PC-9 (cell line): ENCODE measurements at places on chromosomes 1 and 21. TPM values are rescaled to one million over a fixed set of nuclear protein-coding genes. Genes with fewer than 3 reads are reported as not detected.
A peak's percentile ranks its signal among the peaks of the same experiment; 100 is the strongest.

The DDR2 gene
- total RNA-seq: 0.05 and 0.35 TPM in 2 replicates

The FMO4 gene
- total RNA-seq: 0.28 and 0.61 TPM in 2 replicates

The RPTN gene
- not detected in 2 replicates for total RNA-seq

The HORMAD1 gene
- total RNA-seq: not detected in 2 replicates

The PPM1J gene
- total RNA-seq: 6.0 and 7.7 TPM in 2 replicates

The PPIAL4G gene
- total RNA-seq: not detected in 2 replicates

- no peak for DNase-seq
Observed at GRCh38 chr1:147722124-147722523, 38.3 kb downstream of the GJA5 start.

- peak; percentile 41 for DNase-seq
Observed at GRCh38 chr1:30008998-30009657, 714.3 kb downstream of the MATN1 start.

DNA sequence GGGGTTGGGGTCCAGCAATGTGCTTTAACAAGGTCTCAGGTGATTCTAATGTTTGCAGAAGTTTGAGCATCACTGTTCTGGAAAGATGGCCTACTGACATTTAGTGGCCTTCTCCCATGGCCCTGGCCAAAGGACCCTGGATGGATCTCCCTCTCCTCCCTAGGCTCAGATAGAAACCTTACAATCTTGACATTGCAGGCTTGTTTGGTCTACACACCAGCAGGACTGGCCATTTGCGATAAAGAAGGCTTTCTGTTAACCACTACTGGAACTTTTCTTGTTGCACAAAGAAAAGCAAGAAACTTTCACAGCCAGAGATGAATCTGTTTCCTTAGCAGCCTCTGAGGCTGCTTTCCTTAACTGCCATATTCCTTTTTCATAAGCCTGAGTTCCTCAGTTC, 6.2 kb downstream of the DNALI1 start:
- DNase-seq: no peak

GRCh38 chr1:200005165-200005564, 22.3 kb upstream of the NR5A2 start:
- no peak for DNase-seq

DNA sequence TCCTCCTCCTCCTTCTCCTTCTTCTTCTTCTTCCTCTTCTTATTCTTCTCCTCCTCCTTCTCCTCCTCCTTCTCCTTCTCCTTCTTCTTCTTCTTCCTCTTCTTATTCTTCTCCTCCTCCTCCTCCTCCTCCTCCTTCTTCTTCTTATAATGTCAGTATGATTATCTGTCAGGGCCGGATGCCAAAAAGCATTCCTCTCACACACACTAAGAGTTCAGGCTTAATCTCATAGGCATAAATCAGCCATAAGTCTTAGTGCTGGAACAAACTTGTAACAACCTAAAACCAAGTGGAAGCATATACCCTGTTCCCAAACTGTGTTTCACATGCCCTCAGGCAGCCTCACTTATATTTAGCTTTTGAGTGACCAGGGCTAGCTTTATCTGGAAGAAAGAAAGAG, 240.3 kb downstream of the LMX1A start:
- no peak for DNase-seq

- DNase-seq: no peak
Observed at GRCh38 chr1:198040880-198041279, 115.9 kb upstream of the NEK7 start.

DNA sequence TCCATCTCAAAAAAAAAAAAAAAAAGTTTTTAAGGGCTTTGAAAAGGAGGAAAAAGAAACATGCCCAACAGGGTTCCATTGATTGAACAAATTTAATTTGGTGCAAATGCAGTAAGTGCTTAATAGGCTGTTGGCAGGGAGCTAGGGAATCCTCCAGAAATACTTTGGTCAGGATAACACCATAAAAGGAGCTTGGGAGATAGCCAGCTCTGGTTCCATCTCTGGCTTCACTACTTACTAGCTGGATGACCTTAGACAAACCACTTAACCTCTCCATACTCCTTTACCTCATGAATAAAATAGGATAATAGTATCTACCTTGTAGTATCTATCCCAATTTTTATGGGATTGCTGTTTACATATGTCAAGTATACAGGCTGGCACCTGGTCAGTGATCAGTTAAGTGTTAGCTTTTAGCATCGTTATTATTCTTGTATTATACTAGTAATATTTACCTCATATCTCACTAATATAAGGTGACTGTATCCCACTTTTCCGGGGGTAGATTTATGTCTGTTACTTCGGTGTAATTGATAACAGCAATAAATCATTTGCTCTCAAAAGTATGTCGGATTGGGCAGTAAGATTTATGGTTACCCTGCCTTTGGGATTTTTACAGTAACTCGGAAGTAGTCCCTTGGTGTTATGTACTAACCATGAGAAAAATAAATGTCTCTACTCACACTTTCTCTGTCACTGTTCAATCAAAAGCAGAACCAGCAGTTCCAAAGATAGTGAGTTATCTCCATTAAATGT, 36.4 kb downstream of the BTG3 start:
- no peak for DNase-seq

- DNase-seq: no peak
Observed at GRCh38 chr1:240833075-240833474, 221.1 kb upstream of the GREM2 start.

DNA sequence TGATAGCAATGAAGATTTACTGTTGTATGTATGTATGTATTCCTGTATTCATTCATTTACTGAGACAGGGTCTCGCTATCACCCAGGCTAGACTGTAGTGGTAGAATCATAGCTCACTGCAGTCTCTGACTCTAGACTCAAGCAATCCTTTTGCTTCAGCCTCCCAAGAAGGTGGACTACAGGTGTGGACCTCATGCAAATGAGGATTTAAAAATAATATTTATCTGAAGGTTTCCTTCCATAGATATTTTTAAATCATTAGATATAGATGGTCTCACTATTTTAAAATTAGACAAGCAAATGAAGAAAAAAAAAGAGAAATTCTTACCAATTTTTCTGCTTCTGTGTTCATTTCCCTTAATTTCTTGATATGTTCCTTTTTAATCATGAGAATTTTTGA, 27.0 kb downstream of the MIXL1 start:
- DNase-seq: no peak

- no peak for DNase-seq
Observed at GRCh38 chr1:100452641-100453040, 85.3 kb upstream of the GPR88 start.

DNA sequence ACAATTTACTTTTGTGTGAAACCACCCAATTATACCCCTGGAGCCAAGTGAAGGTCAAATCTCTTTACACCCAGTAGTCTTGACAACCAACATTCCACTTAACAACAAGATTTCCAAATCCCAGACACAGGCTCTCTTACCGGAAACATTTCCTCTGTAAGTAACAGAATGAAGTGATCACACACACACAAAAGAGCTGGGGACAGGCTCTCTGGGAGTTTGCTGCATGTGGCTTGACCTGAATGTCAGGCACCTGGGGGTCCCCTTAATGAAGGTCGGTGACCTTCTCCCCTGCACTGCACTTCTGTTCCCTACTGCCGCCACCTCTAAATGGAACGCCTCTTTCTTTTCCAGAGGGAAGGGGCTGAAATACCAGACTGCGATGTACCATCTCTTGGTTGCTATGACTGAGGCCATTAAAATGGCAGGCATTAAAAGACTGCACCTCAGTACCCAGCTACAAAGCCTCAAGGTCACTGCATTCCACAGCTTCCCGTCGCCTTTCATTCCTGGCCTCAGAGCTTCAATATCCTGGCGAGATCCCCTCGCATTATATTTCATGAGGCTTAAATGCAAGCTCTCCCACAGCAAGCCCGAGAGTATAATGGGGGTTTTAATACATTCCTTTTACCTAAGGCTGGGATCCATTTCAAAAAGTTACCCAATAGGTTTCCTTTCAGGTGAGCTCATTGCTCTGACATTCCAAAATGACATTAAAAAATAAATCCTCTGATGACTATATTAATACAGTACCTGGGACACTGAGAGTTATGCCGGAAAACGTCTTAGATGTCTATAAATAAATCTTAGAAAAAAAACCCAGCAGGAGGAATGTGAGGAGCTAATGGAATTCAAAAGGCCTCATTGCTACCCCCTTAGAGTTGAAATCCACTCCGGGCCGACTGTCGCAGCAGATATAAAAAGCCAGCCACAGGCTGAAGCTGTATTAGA, 90.9 kb upstream of the DIRAS3 start:
- DNase-seq: no peak

DNA sequence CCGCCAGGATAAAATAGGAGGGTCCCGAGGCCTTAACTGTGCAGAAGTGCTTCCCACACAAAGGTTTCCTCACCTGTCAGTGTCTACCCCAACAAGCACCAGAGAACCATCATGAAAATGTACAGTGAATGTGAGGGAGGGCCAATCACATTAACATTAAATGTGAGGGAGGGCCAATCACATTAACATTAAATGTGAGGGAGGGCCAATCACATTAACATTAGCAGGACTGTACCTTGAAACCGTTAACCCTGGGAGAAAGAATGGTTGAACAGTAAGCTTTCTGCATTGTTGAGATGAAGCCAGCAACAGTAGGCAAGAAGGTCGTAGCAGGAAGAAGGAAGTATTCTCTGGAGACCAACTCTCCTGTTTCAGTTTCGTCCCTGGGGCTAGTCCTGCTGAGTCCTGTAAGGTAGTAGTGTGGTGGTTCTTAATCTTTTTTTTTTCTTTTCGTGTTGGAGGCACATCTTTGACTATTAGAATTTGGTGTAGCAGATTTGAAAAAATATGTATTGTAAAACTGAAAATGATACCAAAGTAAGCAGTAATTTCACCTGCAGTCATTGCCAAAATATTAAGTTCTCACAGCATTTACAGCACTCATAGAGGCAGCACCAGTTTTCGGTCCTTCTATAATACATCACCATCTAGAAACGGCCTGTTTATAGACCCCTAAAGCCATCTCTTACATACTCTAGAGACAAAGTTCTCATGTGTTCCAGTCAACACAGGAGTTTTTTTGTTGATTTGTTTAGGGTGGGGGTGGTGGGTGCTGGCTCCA, 98.6 kb upstream of the PPP2R5A start:
- no peak for DNase-seq

DNA sequence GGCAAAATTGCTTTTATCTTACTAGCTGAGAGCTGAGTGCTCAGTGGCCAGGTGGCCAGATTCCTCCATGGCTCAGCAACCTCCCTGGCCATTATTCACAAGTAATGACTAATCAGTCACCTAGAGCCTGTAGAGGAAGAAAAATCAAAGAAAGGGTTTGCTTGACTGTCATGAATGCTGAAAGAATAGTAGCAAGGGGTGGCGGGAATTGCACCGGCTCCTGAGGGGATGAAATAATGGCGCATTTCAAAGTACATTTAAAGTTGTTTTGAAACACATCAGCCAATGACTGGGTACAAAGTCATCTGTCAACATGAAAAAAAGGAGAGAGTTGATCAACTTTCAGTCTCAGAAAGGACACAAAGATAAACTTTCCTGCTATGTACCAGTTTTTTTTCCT, 99.5 kb downstream of the OMA1 start:
- DNase-seq: no peak

DNA sequence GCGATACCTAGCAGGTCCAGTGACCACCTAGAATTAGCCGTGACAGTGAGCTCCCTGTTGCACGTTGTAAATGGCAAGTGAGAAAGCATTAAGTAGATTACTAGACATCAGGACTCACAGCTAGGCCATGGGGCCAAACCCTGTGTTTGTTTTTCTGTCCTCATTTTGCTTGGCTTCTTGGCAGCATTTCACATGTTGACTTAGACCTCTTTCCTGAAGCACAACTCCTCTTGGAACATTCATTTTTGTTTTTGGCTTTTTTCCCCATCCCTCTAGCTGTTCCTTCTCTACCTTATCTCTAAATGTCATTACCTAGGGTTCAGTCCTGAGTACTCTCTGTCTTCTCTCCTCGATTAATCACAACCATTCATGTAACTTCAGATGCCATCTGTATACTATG, 16.9 kb upstream of the PTPN14 start:
- no peak for DNase-seq
